ENCODE measurements at places on chromosomes 7 and 10. TPM values are rescaled to one million over a fixed set of nuclear protein-coding genes. Genes with fewer than 3 reads are reported as not detected.

AFAP1L2 gene
- polyA plus RNA-seq: 2.1 TPM

PITX3 gene
- not detected for polyA plus RNA-seq

SLC39A12 gene
- polyA plus RNA-seq: not detected

ZNF25 gene
- 6.6 TPM for polyA plus RNA-seq

MLXIPL gene
- polyA plus RNA-seq: not detected

UBE2H gene
- polyA plus RNA-seq: 45.8 TPM

EFCAB10 gene
- not detected for polyA plus RNA-seq

FAM241B gene
- polyA plus RNA-seq: 24.9 TPM

SLC13A1 gene
- polyA plus RNA-seq: not detected

WNT8B gene
- not detected for polyA plus RNA-seq

SEC61A2 gene
- 1.0 TPM for polyA plus RNA-seq

CC2D2B gene
- polyA plus RNA-seq: not detected

CCL24 gene
- not detected for polyA plus RNA-seq

MRPL43 gene
- polyA plus RNA-seq: 110 TPM

NDUFB2 gene
- polyA plus RNA-seq: 639 TPM

NKX6-2 gene
- 0.65 TPM for polyA plus RNA-seq

SPDYE2B gene
- not detected for polyA plus RNA-seq

CNPY1 gene
- polyA plus RNA-seq: not detected

GNGT1 gene
- not detected for polyA plus RNA-seq

AIFM2 gene
- 2.7 TPM for polyA plus RNA-seq

TMEM106B gene
- 37.2 TPM for polyA plus RNA-seq
